ENCODE measurements at places on chromosomes 7 and 10. TPM values are rescaled to one million over a fixed set of nuclear protein-coding genes. Genes with fewer than 3 reads are reported as not detected.

DNA sequence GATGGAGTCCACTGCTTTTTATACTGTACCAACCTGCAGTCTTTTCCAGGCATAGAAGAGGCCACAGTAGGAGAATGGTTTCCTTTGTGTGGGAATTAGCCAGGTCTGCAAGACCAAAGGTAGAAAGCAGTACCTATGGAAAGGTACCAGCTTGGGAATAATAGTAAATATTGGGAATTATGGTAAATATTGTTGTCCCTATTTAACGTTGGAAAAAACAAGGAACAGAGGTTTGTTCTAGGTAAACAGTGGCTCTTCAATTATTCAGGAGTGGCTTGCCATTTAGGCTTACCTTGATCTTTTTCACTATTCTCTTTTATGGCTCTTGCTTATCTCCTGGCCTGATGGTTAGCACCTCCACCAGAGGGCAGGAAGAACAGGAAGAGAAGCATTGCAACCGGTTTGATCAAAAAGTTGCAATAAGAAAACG lies 43.9 kb upstream of the GSAP start:
- no peaks in the 10 kb centered on the region for H3K36me3 ChIP-seq
- no peaks in the 10 kb centered on the region for H3K27me3 ChIP-seq
- H3K4me1 ChIP-seq = no peaks in the 10 kb centered on the region
- no peak overlapping the region for H3K4me3 ChIP-seq

DNA sequence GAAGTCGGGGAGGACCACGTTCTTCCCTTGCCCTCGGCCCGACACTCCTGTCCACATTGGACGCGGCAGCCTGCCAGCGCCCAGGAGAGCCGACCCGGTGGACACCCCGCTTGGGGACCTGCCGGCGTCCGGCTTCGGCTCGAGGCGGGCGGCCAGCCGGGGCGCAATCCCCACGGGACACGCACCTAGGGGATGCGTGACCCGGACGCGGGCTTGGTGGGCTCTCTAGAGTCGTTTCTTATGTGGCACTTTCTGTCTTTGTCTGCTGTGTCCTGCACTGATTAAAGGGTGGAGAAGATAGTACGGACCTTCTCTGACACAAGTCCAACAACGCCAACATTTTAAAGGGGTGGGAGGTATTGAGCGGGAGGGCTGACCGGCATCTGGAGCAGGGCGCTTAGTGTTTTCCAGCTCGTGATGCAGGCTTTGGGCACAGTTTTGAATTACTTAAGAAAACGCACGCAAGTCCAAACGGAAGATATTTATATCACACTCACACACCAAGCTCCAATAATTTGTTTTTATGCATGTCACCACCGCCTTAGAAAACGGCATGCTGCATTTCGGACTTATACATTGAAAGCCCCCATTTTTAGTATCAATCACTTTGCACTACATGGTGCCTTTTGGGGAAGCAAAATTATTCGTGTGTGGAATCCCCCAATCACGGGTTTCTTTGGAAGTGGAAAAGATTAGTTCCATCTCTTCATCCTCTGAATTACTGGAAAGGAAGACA lies 3.9 kb upstream of the SPAG6 start:
- DNase-seq = no peak
- peak overlapping the region; percentile 97 for H3K4me3 ChIP-seq
- peaks cover 10% of the 10 kb centered on the region for H3K27me3 ChIP-seq
- H3K36me3 ChIP-seq = no peaks in the 10 kb centered on the region
- peaks cover 11% of the 10 kb centered on the region for H3K4me1 ChIP-seq

Gene FOXP2
- total RNA-seq = 4.0 TPM

- H3K36me3 ChIP-seq = no peaks in the 10 kb centered on the region
- no peak overlapping the region for H3K4me3 ChIP-seq
- peak; percentile 12 for DNase-seq
- H3K27ac ChIP-seq = no peak overlapping the region
- H3K27me3 ChIP-seq = no peaks in the 10 kb centered on the region
- no peaks in the 10 kb centered on the region for H3K4me1 ChIP-seq
These were observed 86.5 kb upstream of the LRRC4 start for GRCh38 chr7:128117691-128118090.

GRCh38 chr7:73832806-73833205 lies 2.0 kb downstream of the CLDN4 start:
- H3K36me3 ChIP-seq = no peaks in the 10 kb centered on the region
- no peak overlapping the region for H3K27ac ChIP-seq
- no peak for DNase-seq
- H3K4me3 ChIP-seq = no peak overlapping the region

- H3K4me1 ChIP-seq = peaks cover 8% of the 10 kb centered on the region
- H3K27ac ChIP-seq = no peak overlapping the region
- no peaks in the 10 kb centered on the region for H3K36me3 ChIP-seq
- H3K27me3 ChIP-seq = no peaks in the 10 kb centered on the region
- peak overlapping the region; percentile 6 for H3K4me3 ChIP-seq
- DNase-seq = no peak
These were observed 7.3 kb upstream of the ASB4 start for GRCh38 chr7:95478272-95479037.

- peaks cover 5% of the 10 kb centered on the region for H3K27me3 ChIP-seq
- no peak for DNase-seq
- no peak overlapping the region for H3K4me3 ChIP-seq
- no peak overlapping the region for H3K27ac ChIP-seq
- H3K36me3 ChIP-seq = no peaks in the 10 kb centered on the region
- no peaks in the 10 kb centered on the region for H3K4me1 ChIP-seq
These were observed 57.1 kb downstream of the AMPH start for GRCh38 chr7:38574086-38574485.

DNA sequence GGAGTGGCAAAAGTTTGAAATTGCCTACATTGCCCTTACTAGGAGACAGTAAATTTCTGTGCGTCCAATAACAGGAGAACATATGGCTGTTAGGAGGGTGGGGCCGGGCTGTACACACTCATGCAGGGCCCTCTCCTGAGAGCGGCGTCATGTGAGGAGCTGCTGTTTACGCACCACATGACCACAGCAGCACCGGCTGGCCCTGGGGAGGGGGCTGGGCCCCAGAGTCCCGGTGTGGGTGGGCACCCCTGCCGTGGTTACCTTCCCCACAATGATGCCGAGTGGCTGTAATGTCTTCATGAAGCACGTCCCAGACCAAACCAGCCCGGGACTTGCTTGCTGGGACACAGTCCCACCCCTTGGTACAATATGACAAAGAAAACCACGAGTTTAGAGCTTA lies 308.7 kb downstream of the DNAJB6 start:
- no peaks in the 10 kb centered on the region for H3K4me1 ChIP-seq
- H3K4me3 ChIP-seq = no peak overlapping the region
- no peak for DNase-seq
- no peaks in the 10 kb centered on the region for H3K27me3 ChIP-seq

GRCh38 chr10:50452603-50453002 lies 171.2 kb downstream of the SGMS1 start:
- H3K27me3 ChIP-seq = no peaks in the 10 kb centered on the region
- DNase-seq = no peak
- H3K4me3 ChIP-seq = no peak overlapping the region
- H3K36me3 ChIP-seq = no peaks in the 10 kb centered on the region
- no peaks in the 10 kb centered on the region for H3K4me1 ChIP-seq
- H3K27ac ChIP-seq = no peak overlapping the region

DNA sequence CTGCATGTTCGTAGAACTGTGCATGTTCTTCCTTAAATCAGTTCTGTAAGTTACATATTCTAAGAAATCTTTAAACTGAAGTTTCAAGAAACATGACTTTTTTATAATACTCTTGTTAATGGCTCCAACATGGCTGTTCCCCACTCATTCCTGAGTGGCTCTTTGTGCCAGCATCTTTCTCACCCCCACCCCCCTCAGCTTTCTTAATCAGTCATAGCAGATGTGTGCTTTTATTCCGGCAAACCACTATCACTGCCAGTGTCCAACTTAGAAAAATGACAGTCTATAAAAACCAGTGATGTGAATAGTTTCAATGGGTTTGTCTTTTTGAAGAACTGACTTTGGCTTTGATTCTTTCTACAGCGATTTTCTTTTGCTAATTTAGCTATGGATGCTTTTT lies 37.6 kb downstream of the PITRM1 start:
- H3K27me3 ChIP-seq = no peaks in the 10 kb centered on the region
- no peaks in the 10 kb centered on the region for H3K4me1 ChIP-seq
- H3K27ac ChIP-seq = no peak overlapping the region
- no peak overlapping the region for H3K4me3 ChIP-seq
- peaks cover 22% of the 10 kb centered on the region for H3K36me3 ChIP-seq

DNA sequence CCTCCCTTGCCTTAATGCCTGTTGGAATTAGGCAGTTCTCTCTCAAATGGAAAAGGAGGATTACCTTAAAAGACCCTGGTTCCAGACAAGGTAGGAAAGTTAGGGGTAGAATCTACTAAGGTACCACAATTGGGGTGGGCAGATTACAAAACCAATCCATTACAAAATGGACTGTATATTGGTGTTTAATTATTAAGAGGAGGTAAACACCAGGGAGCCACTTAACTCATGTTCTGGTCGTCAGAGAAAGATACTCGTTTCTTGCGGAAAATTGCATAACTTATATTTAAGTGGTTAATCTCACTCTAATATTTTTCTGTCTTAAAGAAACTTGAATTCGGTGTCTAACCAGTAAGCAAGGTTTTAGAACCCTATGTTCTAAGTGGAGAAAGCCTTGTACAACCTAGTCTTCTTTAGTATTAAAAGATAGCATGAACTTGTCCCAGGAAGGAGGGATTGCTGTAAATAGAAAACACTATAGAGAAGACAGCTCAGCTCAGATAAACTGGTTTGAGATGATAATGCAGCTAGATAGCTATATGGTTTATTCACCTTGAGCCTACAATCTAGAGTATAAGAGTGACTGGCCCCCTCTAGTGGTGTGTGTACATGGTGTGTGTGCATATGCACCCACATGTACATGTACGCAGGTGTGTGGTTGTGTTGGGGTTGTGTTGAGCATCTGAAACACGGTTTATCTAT lies 58.0 kb upstream of the STRIP2 start:
- H3K4me3 ChIP-seq = no peak overlapping the region
- no peaks in the 10 kb centered on the region for H3K27me3 ChIP-seq
- DNase-seq = no peak
- H3K4me1 ChIP-seq = peaks cover 9% of the 10 kb centered on the region

Gene CEP55
- total RNA-seq = 4.1 TPM

- peak; percentile 33 for DNase-seq
- no peak overlapping the region for H3K27ac ChIP-seq
- H3K27me3 ChIP-seq = peaks cover 7% of the 10 kb centered on the region
- no peaks in the 10 kb centered on the region for H3K36me3 ChIP-seq
These were observed 882 bp downstream of the DLX6 start for GRCh38 chr7:97006055-97006815.

Gene ZNF467
- 2.8 TPM for total RNA-seq

Gene ADAMTS14
- total RNA-seq = 0.33 TPM

DNA sequence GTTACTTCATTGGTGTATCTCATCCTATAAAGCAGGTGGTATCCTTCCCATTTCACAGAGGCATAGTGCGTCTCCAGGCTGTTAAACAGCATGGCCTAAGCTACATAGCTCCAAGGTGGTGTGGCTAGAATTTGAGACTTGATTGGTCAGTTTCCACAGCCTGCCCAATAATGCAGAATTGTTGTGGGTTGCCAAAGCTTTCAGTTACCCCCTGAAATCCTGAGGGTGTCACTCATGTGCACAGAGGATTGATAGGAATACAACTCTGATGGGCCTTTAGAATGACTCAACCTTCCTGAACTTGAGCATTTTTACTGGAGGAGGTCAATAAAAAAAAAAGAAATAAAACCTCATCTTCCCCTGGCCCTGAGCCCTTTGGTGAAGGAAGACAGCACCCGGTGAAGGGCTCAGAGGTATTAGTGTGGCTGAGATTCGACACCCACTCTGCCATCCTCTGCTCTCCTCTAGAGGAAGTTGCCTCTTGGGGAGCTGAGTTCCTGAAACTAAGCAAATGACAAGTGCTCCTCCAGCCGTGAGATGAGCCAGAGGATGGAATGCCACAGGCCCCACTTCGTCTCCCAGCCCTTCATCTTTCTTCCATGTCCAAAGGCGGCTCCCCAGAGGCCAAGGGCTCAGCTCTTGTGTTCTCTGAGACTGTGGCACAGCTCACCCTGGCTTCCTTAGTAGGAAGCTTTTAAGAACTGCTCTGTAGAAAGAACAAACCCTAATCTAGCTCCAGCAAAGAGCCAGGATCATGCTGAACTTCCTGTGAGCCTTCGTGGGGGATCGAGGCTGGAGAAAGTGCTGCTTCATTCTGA lies 1.0 kb downstream of the ACSL5 start:
- no peaks in the 10 kb centered on the region for H3K27me3 ChIP-seq
- H3K4me3 ChIP-seq = peak overlapping the region; percentile 61
- no peak for DNase-seq
- H3K36me3 ChIP-seq = no peaks in the 10 kb centered on the region
- peaks cover 23% of the 10 kb centered on the region for H3K4me1 ChIP-seq

- no peak overlapping the region for H3K4me3 ChIP-seq
- no peaks in the 10 kb centered on the region for H3K36me3 ChIP-seq
- no peak overlapping the region for H3K27ac ChIP-seq
- peaks cover 2% of the 10 kb centered on the region for H3K27me3 ChIP-seq
- H3K4me1 ChIP-seq = no peaks in the 10 kb centered on the region
These were observed 876.2 kb upstream of the AUTS2 start for GRCh38 chr7:68722044-68722443.

DNA sequence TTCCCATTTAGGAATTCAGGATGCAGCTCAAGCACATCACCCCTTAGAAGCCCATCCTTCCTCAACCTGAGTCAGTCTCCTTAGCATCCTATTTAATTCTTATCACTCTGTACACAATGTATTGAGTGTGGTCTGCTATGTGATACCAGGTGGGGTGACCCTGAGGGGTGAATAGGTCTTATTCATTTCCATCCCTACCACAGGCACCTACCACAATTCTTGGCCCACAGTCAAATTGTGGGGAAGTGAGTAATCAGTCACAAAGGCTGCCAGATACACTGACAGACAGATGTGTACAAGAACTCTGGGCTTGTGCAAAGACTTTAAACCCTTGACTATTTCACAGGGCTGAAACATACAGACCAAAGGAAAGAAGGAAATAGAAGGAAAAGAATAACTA lies 560.5 kb downstream of the PARD3 start:
- H3K27ac ChIP-seq = no peak overlapping the region
- no peaks in the 10 kb centered on the region for H3K36me3 ChIP-seq
- DNase-seq = no peak
- no peaks in the 10 kb centered on the region for H3K27me3 ChIP-seq
- H3K4me3 ChIP-seq = no peak overlapping the region

Gene ANXA8L1
- 3.0 TPM for total RNA-seq
